ENCODE measurements at places on chromosomes 5 and 9.
A peak's percentile ranks its signal among the peaks of the same experiment; 100 is the strongest.

DNA sequence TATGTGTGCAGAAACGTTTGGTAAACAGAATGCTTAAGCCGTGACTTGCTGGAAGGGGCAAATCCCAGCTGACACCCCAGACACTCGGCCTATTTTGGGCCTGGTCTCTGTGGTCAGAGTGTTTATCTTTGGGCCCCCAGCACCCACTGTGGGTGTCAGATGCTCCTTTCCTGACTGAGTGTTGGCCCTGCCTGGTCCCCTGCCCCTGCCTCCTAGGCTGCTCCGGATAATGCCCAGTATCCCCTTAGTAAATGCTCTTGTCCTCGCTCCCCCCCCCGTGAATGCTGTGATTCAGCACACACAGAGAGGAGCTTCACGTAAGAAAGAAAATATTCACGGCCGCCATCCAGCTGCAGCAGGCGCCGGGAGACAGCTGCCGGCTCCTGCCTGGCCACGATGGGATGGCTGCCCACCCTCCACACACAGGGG, 11.3 kb upstream of the ANGPTL2 start:
- peak; percentile 95 for DNase-seq

DNA sequence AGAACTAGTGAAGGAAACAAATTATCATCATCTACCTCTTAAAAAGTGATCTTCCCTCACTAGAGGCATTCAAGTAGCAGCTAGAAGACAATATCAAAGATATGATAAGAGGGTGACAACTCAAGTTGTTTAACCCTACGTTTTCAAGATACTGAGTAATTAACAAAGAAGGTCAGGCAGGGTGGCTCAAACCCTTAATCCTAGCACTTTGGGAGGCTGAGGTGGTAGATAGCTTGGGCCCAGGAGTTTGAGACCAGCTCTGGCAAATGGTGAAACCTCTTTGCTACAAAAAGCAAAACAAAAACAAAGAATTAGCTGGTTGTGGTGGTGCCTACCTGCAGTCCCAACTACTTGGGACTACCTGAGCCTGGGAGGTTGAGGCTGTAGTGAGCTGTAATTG, 408.2 kb upstream of the TUSC1 start:
- DNase-seq, result no peak

- DNase-seq, result no peak
Observed at GRCh38 chr5:142235050-142235797, 89.6 kb downstream of the SPRY4 start.

DNA sequence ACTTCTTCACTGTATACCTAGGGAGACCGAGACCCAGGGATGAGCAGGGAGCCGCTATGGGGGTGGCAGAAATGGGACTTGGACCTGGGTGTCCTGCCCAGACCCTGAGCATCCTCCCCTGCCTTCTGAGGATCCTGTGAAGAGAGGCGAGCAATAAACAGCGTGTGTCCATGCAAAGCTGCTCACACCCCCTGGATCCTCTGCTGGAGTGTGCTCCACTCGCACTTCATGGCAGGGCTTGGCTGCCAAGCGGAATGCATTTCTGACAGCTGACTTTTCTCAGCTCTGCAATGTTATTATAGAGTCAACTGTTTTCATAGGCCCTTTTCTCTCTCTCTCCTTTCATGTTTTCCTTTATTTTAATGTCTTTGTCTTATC, 31.0 kb upstream of the ALDH1B1 start:
- DNase-seq, result no peak

DNA sequence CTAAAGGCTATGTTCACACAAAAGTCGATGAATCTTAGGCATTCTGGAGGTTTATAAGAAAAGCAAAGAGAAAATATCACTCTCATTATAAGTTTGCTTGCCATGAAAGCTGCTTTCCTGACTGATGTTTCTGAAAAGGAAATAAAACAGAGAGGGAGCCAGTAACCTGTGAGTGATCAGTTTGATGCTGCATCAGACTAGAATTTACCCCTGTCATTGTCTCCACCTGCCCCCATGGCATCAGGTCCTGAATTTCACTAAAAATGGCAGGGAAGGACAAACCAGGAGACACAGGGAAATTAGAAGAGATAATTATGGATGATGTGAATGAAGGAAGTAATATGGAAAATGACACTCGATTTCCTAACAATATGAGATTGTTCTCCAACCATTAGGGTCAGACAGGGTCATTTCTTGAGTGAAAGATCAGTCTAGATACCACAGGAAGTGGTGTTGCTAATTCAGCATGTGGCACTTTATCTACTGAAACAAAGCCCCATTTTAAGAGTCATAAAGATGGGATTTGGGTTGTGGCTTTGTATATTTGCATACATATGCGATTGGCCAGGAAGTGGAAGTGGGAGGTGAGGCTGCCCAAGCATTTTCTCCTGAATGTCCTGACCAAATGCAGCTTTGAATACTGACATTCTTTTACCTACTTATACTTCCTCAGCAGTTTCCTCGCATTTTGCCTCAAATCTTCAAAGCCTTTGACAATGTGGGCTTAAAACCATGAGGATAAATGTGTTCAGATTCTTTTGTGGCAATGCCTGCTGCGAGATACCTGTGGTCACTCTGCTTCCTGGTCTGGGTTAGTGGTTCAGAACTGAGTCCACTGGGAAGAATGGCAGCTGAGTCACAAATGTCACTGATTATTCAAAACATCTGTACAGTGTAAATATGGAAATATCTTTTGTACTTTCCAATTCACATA, 29.7 kb downstream of the MEGF10 start:
- no peak for DNase-seq

GRCh38 chr5:56610093-56610698, 205.2 kb upstream of the MAP3K1 start:
- no peak for DNase-seq

DNA sequence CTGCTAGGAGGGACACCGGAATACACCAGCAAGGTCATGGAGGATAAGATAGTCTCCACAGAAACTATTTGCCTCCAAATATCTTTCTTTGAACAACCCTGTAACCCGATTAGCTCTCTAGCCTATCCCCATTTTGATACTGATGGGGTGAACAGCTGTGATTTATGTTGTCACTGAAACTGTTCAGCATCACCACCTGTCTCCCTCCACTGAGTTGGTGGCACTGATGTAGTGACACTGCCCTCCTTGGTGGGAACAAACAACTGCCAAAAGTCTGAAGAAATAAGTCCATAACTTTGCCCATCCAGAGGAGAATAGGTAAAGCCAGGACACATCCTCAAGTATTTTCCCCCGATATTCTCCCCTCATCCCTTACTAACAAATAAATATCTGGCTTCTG, 24.3 kb upstream of the KCNV2 start:
- no peak for DNase-seq

DNA sequence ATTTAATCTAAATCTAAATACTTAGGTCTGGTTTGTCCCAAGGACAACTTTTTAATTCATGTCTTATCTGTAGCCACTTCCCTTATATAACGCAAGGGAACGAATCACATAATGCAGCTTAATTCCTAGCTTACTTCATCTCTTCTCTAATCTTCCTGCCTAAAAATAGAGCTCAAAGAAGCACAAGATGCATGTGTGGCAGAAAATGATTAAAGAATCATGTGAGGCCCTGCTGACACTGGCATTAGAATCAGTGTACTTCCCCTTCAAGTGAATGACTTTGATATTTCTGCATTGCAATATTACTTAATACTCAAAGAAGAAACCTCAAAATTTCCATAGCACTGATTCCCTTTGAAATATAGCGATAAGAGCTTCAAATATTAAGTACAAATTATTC, 317.9 kb upstream of the FTMT start:
- no peak for DNase-seq

GRCh38 chr5:7828269-7828668, 22.7 kb downstream of the CFAP90 start:
- no peak for DNase-seq

DNA sequence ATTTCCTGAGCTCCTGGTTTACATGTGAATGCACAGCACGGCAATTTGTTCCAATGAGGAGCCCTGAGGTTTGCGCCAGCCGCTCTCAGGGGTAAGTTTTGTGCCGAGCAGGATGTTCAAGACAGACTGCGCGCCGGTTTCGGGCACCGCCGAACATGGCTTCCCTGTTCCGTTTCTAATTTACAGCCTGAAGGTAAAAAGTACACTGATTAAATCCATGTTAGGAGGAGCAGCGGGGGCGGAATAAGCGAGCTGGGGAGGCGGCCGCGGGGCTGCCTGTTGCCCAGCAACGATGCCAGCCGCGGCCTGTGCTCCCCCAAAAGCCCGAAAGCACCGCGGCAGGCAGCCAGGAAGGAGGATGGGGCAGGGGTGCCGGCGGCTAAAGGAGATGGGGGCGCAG, 6.4 kb downstream of the SOWAHA start:
- DNase-seq, result no peak

GRCh38 chr5:176609724-176610434, at the start of gene GPRIN1:
Gene GPRIN1 (minus strand): TSS chr5:176610156. CDS start chr5:176599834, 10,322 bp downstream.
- DNase-seq, result peak; percentile 37

- DNase-seq, result peak; percentile 20
Observed at GRCh38 chr5:100406640-100407039, 128.5 kb upstream of the FAM174A start.

- no peak for DNase-seq
Observed at GRCh38 chr9:135487281-135488012, 7.9 kb downstream of the PPP1R26 start.

- peak; percentile 50 for DNase-seq
Observed at GRCh38 chr9:121718084-121718483, 66.7 kb downstream of the DAB2IP start.

- DNase-seq, result no peak
Observed at GRCh38 chr9:124877021-124877782, 15.3 kb downstream of the ARPC5L start.

GRCh38 chr5:96627792-96628398, 34.3 kb upstream of the CAST start:
- DNase-seq, result no peak

- DNase-seq, result no peak
Observed at GRCh38 chr5:124315741-124316415, 430.6 kb downstream of the ZNF608 start.

GRCh38 chr5:80566711-80567259, 3.3 kb downstream of the ANKRD34B start:
- DNase-seq, result no peak

- DNase-seq, result no peak
Observed at GRCh38 chr5:161602736-161603135, 56.2 kb upstream of the GABRB2 start.

GRCh38 chr5:10461904-10462555, 20.4 kb downstream of the ROPN1L start:
- DNase-seq, result no peak

GRCh38 chr5:36052538-36052937, 14.1 kb downstream of the UGT3A2 start:
- DNase-seq, result no peak

GRCh38 chr9:91098203-91098850, 263.4 kb downstream of the AUH start:
- no peak for DNase-seq

- peak; percentile 43 for DNase-seq
Observed at GRCh38 chr9:14616188-14616982, 76.8 kb downstream of the ZDHHC21 start.

DNA sequence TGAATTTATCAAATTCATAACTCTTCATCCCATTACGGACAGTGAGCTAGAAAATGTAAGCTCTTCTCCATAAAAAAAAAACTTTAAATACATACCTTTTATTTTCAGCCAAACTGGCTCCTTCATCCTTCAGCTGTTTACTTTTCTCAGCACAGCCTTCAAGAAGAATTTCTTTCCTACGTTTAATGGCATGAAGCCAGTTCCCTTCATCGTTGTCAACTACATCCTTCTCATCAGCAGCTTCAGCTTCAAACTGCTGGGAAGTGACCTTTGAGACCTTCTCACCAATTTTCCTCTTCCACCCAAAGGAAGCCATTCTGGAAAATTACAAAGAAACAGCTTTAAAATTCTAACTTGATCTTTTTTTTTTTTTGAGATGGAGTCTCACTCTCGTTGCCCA, 9.1 kb downstream of the TTC33 start:
- no peak for DNase-seq

DNA sequence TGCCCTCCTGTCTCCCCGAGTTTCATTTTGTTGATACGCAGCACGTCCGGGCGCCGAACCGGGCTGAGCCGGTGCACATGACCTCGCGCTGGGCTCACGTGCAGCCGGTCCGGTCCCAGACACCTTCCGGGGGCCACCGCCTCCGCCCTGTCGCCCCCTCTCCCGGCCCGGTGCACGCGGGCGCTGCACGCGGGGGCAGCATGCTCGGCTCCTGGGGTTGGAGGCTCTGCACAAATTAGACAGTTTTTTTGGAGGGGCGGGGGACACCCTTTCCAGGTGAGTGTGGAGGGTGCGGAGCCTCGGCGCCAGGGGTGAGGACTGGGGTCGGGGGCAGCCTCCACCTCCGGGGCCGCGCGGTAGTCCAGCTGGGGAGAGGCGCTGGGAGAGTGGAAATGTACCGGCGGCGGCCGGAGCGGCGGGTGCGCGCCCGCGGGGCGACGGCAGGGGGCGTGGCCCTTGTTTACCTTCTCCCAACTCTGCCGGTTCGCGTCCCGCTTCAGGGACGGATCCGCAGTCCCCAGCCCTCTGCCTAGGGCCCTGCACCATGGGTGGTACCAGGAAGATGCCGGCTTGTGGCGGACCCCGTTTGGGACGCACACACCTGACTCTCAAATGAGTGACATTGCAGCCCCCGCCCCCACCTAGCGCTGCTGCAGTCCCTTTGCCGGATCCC, 1.1 kb downstream of the JADE2 start:
- peak; percentile 70 for DNase-seq

DNA sequence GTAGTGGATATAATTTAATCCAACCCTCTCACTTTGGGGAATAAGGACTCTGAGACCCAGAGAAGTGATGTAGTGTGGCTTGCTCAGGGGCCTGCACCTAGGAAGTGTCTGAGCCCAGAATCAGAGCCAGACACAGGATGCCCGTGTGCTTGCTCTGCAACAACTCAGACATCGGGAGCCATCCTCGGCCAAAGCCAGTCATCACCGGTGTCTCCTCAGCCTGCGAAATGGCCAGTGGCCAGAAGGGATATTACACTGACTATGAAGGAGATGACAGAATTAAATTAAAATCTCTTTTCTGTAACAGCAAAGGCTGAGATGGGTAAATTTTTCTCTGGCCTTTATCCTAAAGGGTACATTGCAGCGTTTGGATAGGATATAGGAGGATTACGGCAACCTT, 102.9 kb downstream of the MARCHF11 start:
- DNase-seq, result no peak

GRCh38 chr9:136544964-136545691, 720 bp downstream of the NOTCH1 start:
- no peak for DNase-seq

GRCh38 chr5:142404046-142404477, 79.2 kb upstream of the SPRY4 start:
- no peak for DNase-seq

DNA sequence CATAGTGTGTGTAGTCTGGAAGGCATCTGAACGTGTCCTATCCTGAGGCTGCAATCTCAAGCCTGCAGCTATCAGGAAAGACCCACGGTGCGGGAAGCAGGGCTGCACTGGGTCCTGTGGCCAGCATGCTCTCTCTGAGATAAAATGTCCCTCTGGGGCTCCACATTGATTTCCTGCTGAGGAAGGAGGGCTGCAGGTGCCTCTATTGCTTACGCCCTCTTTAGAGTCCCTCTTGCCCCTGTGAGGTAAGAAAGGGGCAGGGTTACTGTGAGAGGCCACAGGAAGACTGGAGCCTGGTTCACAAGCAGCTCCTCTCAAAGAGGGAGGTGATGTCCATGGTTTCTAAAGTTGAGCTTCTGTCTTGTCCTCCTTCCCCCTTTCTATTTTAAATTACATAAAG, 299.9 kb upstream of the RFX3 start:
- DNase-seq, result no peak

GRCh38 chr9:84436386-84437109, 96.0 kb upstream of the SLC28A3 start:
- DNase-seq, result peak; percentile 11

All from globus pallidus (tissue), 1 donor.